ENCODE measurements at places on chromosomes 11 and 22. TPM values are rescaled to one million over a fixed set of nuclear protein-coding genes. Genes with fewer than 3 reads are reported as not detected.

GRCh38 chr22:36546092-36546804, 17.3 kb upstream of the EIF3D start:
- DNase-seq: peak; percentile 32
- H3K4me1 ChIP-seq: no peaks in the 10 kb centered on the region
- peaks cover 41% of the 10 kb centered on the region for H3K27me3 ChIP-seq
- no peaks in the 10 kb centered on the region for H3K36me3 ChIP-seq

DNA sequence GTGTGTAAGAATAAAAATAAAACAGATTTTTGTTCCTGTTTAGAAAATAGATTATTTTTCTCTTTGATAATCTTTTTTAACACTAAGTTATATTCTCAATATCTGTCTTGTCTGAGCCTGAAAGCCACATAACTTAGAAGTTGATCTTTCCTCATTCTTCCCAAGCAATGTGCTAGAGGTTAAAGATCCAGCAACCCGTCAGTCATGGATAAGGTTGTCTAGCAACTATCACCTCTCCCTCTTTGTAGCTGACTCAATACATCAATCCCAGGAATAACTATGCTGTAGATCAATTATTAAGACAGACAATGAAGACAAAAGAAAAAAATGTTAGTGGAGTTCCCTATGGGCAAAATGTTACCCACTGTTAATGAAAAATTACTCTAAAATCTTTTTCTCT, 813.1 kb upstream of the CCDC179 start:
- H3K27me3 ChIP-seq: no peaks in the 10 kb centered on the region
- H3K4me3 ChIP-seq: no peak overlapping the region
- H3K4me1 ChIP-seq: no peaks in the 10 kb centered on the region

GRCh38 chr11:61045271-61045670, 57.0 kb upstream of the CD5 start:
- no peaks in the 10 kb centered on the region for H3K36me3 ChIP-seq
- no peak overlapping the region for H3K4me3 ChIP-seq
- no peaks in the 10 kb centered on the region for H3K27me3 ChIP-seq
- H3K27ac ChIP-seq: no peak overlapping the region
- DNase-seq: no peak

- peak; percentile 91 for DNase-seq
- no peaks in the 10 kb centered on the region for H3K27me3 ChIP-seq
- peak overlapping the region; percentile 51 for H3K4me3 ChIP-seq
- H3K4me1 ChIP-seq: peaks cover 44% of the 10 kb centered on the region
- H3K36me3 ChIP-seq: no peaks in the 10 kb centered on the region
- H3K27ac ChIP-seq: peak overlapping the region; percentile 86
Observed at GRCh38 chr11:34250732-34251588, 106.8 kb downstream of the ABTB2 start.

DNA sequence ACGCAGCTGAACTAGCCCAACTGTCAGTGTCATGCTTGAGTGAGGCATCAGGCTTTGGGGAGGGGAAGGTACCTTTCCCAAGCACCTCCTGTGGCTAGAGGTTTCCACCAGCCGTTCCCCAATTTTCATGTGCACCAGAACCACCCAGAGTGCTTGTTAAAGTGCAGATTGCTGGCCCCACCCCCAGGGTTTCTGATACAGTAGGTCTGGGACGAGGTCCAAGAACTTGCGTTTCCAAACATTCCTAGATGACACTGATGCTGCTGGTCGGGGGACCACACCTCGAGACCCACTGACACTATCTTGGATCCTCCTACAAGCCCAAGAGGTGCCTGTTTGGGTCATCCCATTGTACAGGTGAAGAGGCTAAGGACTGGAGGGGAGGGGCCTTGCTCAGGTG, 59.8 kb downstream of the PDE2A start:
- H3K4me3 ChIP-seq: no peak overlapping the region
- no peak for DNase-seq

DNA sequence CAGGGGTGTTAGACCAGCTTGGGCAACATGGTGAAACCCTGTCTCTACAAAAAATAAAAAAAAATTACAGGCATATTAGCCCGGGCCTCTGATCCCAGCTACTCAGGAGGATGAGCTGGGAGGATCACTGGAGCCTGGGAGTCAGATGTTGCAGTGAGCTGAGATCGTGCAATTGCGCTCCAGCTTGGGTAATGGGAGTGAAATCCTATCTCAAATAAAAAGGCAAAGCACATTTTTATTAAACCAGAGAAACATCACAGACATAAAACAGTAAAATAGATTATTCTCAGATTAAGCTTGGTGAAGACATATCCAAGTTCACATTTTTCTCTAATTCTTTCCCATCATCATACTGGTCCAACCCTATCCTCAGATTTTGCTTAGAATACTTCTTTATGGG, 30.1 kb upstream of the XBP1 start:
- no peaks in the 10 kb centered on the region for H3K27me3 ChIP-seq
- H3K27ac ChIP-seq: no peak overlapping the region
- peaks cover 3% of the 10 kb centered on the region for H3K4me1 ChIP-seq
- no peak overlapping the region for H3K4me3 ChIP-seq

DNA sequence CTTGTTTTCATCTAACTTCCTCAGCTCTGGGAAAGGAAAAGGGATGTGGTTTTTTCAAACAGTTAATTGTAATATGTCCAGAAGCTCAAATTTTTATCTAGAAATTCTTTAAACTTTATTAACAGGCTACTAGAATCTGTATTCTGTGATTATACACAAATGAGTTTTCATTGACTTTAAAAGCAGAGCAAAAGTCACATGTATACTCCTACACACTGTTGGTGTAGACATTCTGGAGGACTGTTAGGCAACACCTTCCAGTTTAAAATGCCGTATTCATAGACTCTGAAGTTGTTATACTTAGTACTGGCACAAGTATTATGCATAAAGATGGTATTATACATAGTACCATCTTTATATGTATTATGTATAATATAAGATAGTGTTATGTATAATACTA, 64.9 kb downstream of the SPECC1L start:
- H3K36me3 ChIP-seq: peaks cover 3% of the 10 kb centered on the region
- DNase-seq: no peak
- H3K4me3 ChIP-seq: no peak overlapping the region
- no peak overlapping the region for H3K27ac ChIP-seq
- peaks cover 18% of the 10 kb centered on the region for H3K4me1 ChIP-seq

DNA sequence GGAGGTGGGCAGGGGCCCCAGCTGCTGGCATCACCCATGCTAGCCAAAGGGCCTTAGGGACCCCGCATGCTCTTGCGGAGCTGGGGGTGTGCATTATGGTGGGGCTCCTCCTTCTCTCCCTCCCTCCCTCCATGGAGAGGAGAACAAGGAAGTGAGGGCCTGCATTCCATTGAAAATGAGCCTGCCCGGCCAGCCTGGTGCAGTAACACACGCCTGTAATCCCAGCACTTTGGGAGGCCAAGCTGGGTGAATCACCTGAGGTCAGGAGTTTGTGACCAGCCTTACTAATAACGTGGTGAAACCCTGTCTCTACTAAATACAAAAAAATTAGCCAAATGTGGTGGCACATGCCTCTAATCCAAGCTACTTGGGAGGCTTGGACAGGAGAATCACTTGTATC, 22.4 kb downstream of the SNAP29 start:
- peaks cover 76% of the 10 kb centered on the region for H3K36me3 ChIP-seq
- DNase-seq: no peak
- no peaks in the 10 kb centered on the region for H3K27me3 ChIP-seq
- H3K27ac ChIP-seq: no peak overlapping the region
- H3K4me3 ChIP-seq: no peak overlapping the region
- H3K4me1 ChIP-seq: no peaks in the 10 kb centered on the region

GRCh38 chr22:23675502-23676415, 15.1 kb upstream of the RGL4 start:
- peaks cover 11% of the 10 kb centered on the region for H3K4me1 ChIP-seq
- no peaks in the 10 kb centered on the region for H3K27me3 ChIP-seq
- no peak overlapping the region for H3K27ac ChIP-seq
- DNase-seq: peak; percentile 85
- no peak overlapping the region for H3K4me3 ChIP-seq

DNA sequence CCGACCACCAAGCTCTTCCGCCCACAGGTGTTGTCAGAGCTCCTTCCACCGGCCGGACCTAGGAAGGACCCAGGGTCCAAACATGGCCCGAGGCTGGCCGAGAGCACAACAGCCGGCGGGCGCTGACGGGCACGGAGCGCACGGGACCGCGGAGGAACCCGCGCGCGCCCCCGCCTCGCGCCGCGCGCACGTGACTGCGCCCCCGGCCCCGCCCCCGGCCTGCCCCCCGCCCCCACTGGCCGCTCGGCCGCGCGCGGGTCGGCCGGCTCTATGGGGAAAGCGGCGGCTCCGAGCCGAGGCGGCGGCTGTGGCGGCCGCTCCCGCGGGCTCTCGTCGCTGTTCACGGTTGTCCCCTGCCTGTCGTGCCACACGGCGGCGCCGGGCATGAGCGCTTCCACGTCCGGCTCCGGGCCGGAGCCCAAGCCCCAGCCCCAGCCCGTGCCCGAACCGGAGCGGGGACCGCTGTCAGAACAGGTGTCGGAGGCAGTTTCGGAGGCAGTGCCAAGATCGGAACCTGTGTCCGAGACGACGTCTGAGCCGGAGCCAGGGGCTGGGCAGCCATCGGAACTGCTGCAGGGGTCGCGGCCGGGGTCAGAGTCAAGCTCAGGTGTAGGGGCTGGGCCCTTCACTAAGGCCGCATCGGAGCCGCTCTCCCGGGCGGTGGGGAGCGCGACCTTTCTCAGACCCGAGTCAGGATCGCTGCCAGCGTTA, at the start of gene OSBP2:
OSBP2 (plus strand) TSS at position 235 of the 711 bp plus-strand sequence; CDS start at position 271, 36 bp downstream.
- no peaks in the 10 kb centered on the region for H3K36me3 ChIP-seq
- no peaks in the 10 kb centered on the region for H3K27me3 ChIP-seq
- H3K4me1 ChIP-seq: peaks cover 7% of the 10 kb centered on the region

GRCh38 chr11:102320679-102321078, 3.4 kb downstream of the BIRC3 start:
- no peak overlapping the region for H3K27ac ChIP-seq
- H3K4me1 ChIP-seq: no peaks in the 10 kb centered on the region
- no peak for DNase-seq
- no peaks in the 10 kb centered on the region for H3K27me3 ChIP-seq
- H3K4me3 ChIP-seq: no peak overlapping the region
- H3K36me3 ChIP-seq: no peaks in the 10 kb centered on the region

- no peaks in the 10 kb centered on the region for H3K27me3 ChIP-seq
- no peak overlapping the region for H3K4me3 ChIP-seq
- no peak for DNase-seq
- H3K4me1 ChIP-seq: no peaks in the 10 kb centered on the region
- no peak overlapping the region for H3K27ac ChIP-seq
Observed at GRCh38 chr11:113341388-113342165, 27.2 kb downstream of the TTC12 start.

GRCh38 chr22:39675947-39676346, 105.4 kb downstream of the CACNA1I start:
- H3K36me3 ChIP-seq: no peaks in the 10 kb centered on the region
- no peaks in the 10 kb centered on the region for H3K4me1 ChIP-seq
- no peaks in the 10 kb centered on the region for H3K27me3 ChIP-seq

- H3K4me3 ChIP-seq: no peak overlapping the region
- no peaks in the 10 kb centered on the region for H3K36me3 ChIP-seq
- H3K4me1 ChIP-seq: no peaks in the 10 kb centered on the region
Observed at GRCh38 chr22:32622004-32622743, 147.6 kb downstream of the FBXO7 start.

GRCh38 chr22:18031695-18032454, 7.5 kb upstream of the MICAL3 start:
- no peaks in the 10 kb centered on the region for H3K36me3 ChIP-seq
- no peaks in the 10 kb centered on the region for H3K27me3 ChIP-seq
- peak; percentile 89 for DNase-seq

DNA sequence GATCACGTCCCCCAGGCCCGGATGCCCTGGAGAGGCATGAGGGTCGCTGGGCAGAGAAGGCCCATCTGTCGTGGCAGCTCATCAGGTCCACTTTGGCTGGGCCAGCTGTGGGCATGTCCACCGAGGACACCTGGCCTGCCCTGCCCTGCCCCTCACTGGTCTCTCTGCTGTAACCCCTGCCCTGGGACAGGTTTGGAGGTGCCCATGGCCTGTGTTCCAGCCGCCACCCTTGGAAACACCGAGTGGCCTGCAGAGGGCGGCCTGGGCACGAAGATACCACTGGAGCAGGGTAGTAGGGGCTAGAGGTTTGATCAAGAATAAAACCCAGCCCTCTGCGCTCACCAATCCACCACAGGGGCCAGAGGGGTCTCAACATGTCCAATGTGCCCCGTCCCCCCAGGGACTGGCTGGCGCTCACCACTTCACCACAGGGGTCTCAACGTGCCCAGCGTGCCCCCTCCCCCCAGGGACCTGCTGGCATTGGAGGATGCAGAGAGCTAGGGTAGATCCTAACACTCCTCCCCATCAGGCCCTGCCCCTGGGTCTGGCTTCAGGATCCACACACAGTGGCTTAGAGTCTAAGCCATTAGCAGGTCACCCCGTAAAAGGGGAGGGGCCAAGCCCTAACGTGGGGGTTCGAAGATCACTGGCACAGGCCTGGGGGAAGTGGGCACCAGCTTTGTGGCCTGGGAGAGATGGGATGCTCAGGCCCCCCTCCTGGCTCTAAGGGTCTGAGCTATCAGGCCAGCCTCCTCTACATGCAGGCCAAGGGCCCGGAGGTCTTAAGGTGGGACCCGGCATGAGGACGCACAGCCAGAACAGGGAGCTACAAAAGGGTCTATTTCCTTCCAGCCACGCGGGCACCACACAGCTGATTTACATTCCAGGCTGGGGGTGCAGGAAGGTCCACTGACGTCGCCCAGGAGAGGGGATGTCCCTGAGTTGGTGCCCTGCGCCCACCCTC, 1.3 kb upstream of the HDAC10 start:
- DNase-seq: peak; percentile 76
- no peak overlapping the region for H3K4me3 ChIP-seq
- no peaks in the 10 kb centered on the region for H3K27me3 ChIP-seq
- peaks cover 29% of the 10 kb centered on the region for H3K4me1 ChIP-seq
- peaks cover 58% of the 10 kb centered on the region for H3K36me3 ChIP-seq

- no peaks in the 10 kb centered on the region for H3K36me3 ChIP-seq
- peaks cover 36% of the 10 kb centered on the region for H3K4me1 ChIP-seq
- DNase-seq: no peak
- H3K4me3 ChIP-seq: no peak overlapping the region
- peak overlapping the region; percentile 47 for H3K27ac ChIP-seq
Observed at GRCh38 chr11:112297248-112297866, 36.7 kb upstream of the PLET1 start.

GRCh38 chr22:43343670-43344519, 723 bp upstream of the SCUBE1 start:
- H3K4me1 ChIP-seq: no peaks in the 10 kb centered on the region
- H3K36me3 ChIP-seq: no peaks in the 10 kb centered on the region
- H3K27me3 ChIP-seq: peaks cover 72% of the 10 kb centered on the region
- DNase-seq: no peak
- H3K27ac ChIP-seq: no peak overlapping the region

GRCh38 chr11:118213201-118213600, 11.6 kb downstream of the JAML start:
- no peak for DNase-seq
- no peaks in the 10 kb centered on the region for H3K36me3 ChIP-seq
- no peak overlapping the region for H3K27ac ChIP-seq

Gene OR8G5
- not detected for total RNA-seq

Gene AAMDC
- total RNA-seq: 70.1 TPM

Gene TEX12
- 0.48 TPM for total RNA-seq

Gene SAA2
- total RNA-seq: 31.1 TPM

Gene DDI1
- total RNA-seq: not detected

Gene SLC22A8
- total RNA-seq: not detected

Gene LUZP2
- not detected for total RNA-seq

Gene RIN1
- 6.5 TPM for total RNA-seq

Gene OR8G1
- not detected for total RNA-seq

Gene C11orf91
- 0.49 TPM for total RNA-seq
